ENCODE measurements at places on chromosomes 12 and 14. TPM values are rescaled to one million over a fixed set of nuclear protein-coding genes. Genes with fewer than 3 reads are reported as not detected.
A peak's percentile ranks its signal among the peaks of the same experiment; 100 is the strongest.

DNA sequence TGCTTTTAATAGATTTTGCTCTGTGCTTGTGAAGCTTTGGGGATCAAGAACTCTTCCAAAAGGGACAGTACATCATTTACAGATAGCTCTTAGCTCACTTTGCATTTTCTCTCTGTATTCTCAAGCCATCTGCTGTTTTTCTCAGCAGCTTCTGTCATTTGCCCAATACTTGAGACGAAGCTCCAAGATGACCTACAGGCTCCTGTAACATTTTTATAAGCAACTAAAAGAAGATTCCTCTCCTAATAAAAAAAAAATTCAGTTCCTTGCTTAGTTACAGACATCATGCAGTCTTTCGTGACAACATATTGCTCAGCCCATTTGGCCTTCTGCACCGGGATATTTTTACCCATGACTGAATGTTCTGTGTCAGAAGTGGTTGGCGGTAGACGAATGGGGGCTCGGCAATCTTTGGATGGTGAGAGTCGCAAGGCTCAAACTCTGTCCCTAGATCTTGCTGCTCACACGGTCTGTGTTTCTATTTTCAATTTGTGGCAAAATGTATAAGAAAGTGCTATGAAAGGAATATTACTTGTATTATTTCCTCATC, 215.6 kb downstream of the FSCB start:
- no peak for DNase-seq

- no peak for DNase-seq
These were observed 52.1 kb downstream of the EID3 start for GRCh38 chr12:104355630-104356029.

GRCh38 chr12:91603060-91603459, 420.4 kb upstream of the DCN start:
- no peak for DNase-seq

GRCh38 chr14:31206536-31207286, 882 bp downstream of the HECTD1 start:
- peak; percentile 19 for DNase-seq

DNA sequence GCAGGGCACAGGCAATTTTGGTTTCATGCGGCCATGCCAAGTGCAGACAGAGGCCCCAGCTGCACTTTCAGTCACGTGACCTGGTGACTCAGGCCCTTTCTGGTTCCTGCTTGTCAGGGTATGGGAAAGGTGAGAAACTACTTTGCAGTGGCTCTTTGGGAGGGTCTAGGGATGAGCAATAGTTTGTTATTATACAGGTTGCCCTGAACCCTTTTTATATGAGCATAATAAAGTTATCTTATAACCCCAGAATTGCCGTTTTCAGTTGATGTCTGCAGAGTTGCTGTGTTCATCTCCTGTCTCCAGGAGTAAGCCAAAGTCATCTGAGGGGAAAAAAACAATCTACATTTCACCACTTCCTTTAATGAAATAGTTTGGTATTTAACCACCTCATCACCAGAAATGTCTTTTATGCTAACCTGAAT, 30.9 kb upstream of the EMP1 start:
- no peak for DNase-seq

- no peak for DNase-seq
These were observed 12.6 kb downstream of the SFSWAP start for GRCh38 chr12:131723532-131723931.

DNA sequence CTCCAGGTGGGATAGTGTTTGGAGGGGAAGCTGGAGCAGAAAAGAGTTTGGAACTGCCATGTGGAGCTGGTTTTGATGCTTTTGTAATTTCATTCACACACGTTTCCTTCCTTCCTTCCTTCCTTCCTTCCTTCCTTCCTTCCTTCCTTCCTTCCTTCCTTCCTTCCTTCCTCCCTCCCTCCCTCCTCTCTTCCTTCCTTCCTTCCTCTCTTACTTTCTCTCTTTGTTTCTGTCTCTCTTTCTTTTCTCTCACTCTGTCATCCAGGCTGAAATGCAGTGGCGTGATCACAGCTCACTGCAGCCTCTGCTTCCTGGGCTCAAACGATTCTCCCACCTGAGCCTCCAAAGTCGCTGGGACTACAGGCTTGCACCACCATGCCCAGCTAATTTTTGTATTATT, 168.0 kb upstream of the ARID2 start:
- no peak for DNase-seq

- DNase-seq = no peak
These were observed at the start of gene SLC17A8 for GRCh38 chr12:100356644-100357223. SLC17A8 (plus strand) TSS chr12:100357074; CDS start chr12:100357392, 318 bp downstream.

GRCh38 chr12:109757671-109758265, 44.1 kb downstream of the FAM222A start:
- DNase-seq = no peak

DNA sequence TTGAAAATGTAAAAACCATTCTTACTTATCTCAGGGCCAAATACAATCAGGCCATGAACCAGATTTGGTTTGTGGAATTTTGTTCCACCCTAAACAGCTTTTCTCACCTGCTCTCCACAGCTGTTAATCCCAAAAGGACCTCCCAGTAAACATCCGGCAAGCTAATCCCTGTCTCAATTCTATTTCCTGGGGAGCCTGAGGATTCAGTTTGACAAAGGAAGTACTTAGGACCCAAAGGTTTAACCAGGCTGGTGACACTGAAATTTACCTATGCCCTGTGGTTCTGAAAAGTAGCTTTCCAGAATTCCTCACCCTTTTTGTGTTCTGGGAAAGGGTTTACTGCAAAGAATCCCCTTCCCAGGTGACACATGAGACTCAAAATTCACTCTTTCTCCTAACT, 15.0 kb downstream of the CAPZA3 start:
- DNase-seq = no peak

GRCh38 chr12:76855271-76855670, 23.5 kb downstream of the CSRP2 start:
- DNase-seq = no peak

RAD9B gene
- 1.5 TPM for polyA plus RNA-seq

DEPDC4 gene
- polyA plus RNA-seq = 5.3 TPM

RDH16 gene
- polyA plus RNA-seq = 0.68 TPM

SDR9C7 gene
- polyA plus RNA-seq = 0.07 TPM

C14orf93 gene
- 18.3 TPM for polyA plus RNA-seq

OTUB2 gene
- polyA plus RNA-seq = 5.0 TPM

NOVA1 gene
- polyA plus RNA-seq = 23.1 TPM

RNF212B gene
- 1.4 TPM for polyA plus RNA-seq

SIX4 gene
- polyA plus RNA-seq = 6.9 TPM

Data from right renal cortex interstitium (tissue), 3 donors.